ENCODE measurements at places on chromosomes 16 and 17.

DNA sequence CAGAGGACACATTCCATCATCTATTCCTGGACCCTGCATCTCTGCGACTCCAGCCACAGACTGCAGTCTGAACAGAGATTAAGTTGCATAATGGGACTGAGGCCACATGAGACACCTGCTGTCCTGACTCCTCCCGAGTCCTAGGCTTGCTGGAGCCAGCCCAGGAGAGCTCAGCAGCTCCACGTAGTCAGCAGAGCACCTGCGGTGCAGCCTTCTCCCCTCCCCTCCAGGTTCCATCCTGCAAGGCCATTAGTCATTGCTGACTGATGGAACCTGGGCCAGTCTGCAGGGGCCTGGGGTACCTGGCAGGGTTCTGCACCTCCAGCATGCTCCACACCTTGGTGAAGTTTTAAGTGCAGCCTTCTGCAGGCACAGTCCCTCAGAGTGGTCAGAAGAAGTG, 76.7 kb downstream of the PLD6 start:
- no peak for DNase-seq
- H3K27me3 ChIP-seq: no peaks in the 10 kb centered on the region
- H3K4me3 ChIP-seq: no peak overlapping the region
- peaks cover 8% of the 10 kb centered on the region for H3K4me1 ChIP-seq
- peaks cover 50% of the 10 kb centered on the region for H3K36me3 ChIP-seq

- no peaks in the 10 kb centered on the region for H3K27me3 ChIP-seq
- no peaks in the 10 kb centered on the region for H3K36me3 ChIP-seq
- H3K4me1 ChIP-seq: peaks cover 19% of the 10 kb centered on the region
- H3K4me3 ChIP-seq: no peak overlapping the region
Observed at GRCh38 chr16:27242868-27243590, 25.5 kb downstream of the NSMCE1 start.

- DNase-seq: no peak
- no peak overlapping the region for H3K4me3 ChIP-seq
- no peaks in the 10 kb centered on the region for H3K27me3 ChIP-seq
- H3K36me3 ChIP-seq: peaks cover 15% of the 10 kb centered on the region
Observed at GRCh38 chr16:13935408-13935807, 15.5 kb downstream of the ERCC4 start.

- H3K27me3 ChIP-seq: peaks cover 71% of the 10 kb centered on the region
- no peak overlapping the region for H3K27ac ChIP-seq
- no peak for DNase-seq
- H3K4me3 ChIP-seq: no peak overlapping the region
- peaks cover 5% of the 10 kb centered on the region for H3K36me3 ChIP-seq
Observed at GRCh38 chr16:66968847-66969246, 7.8 kb downstream of the CES3 start.

GRCh38 chr17:19291646-19292376, 54.6 kb downstream of the EPN2 start:
- no peak for DNase-seq
- no peaks in the 10 kb centered on the region for H3K4me1 ChIP-seq
- no peak overlapping the region for H3K27ac ChIP-seq
- H3K36me3 ChIP-seq: no peaks in the 10 kb centered on the region
- H3K27me3 ChIP-seq: no peaks in the 10 kb centered on the region

GRCh38 chr16:17038415-17038814, 432.3 kb downstream of the XYLT1 start:
- no peak for DNase-seq
- no peaks in the 10 kb centered on the region for H3K36me3 ChIP-seq
- no peak overlapping the region for H3K27ac ChIP-seq
- no peaks in the 10 kb centered on the region for H3K27me3 ChIP-seq
- H3K4me1 ChIP-seq: no peaks in the 10 kb centered on the region

GRCh38 chr16:29854520-29855100, 8.4 kb downstream of the CDIPT start:
- H3K4me3 ChIP-seq: no peak overlapping the region
- H3K27me3 ChIP-seq: no peaks in the 10 kb centered on the region
- H3K36me3 ChIP-seq: peaks cover 21% of the 10 kb centered on the region
- no peaks in the 10 kb centered on the region for H3K4me1 ChIP-seq

GRCh38 chr17:60167065-60167741, 17.4 kb downstream of the CA4 start:
- H3K4me3 ChIP-seq: no peak overlapping the region
- peaks cover 6% of the 10 kb centered on the region for H3K36me3 ChIP-seq
- H3K4me1 ChIP-seq: peaks cover 40% of the 10 kb centered on the region
- H3K27ac ChIP-seq: no peak overlapping the region
- H3K27me3 ChIP-seq: no peaks in the 10 kb centered on the region
- DNase-seq: no peak

DNA sequence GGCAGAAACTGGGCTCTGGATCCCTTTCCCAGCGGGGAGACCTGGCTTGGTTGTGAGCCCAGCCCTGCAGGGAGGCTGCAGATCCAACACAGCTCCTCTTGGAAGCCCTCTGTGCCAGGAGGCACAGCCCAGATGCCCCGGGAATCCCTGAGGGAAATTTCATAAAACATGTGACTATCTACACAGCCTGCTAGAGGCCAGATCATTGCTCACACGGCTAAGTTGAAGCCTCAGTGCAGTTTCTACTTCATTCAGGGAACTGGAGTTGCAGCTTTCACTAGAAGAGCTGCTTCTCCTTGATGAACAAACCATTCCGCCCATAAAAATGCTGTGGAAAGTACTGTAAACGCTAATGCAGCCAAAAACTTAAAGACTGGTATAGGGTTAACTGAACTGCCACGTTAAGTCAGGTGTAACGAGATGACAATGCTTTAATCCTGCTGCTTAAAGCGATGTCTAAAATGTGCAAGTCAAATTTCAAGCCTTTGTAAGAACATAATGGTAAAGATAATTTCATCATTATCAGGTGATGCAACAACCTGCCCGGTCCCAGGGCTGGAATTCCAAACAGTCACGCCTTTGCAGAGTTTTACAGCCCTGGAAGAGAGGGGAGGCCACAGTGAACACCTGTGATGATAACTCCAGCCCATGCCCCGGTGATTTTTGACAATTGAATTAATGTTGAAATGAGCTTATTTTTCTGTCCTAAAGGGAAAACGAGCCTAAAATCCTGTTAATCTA, 172.5 kb downstream of the ZFHX3 start:
- peaks cover 11% of the 10 kb centered on the region for H3K36me3 ChIP-seq
- peak overlapping the region; percentile 17 for H3K27ac ChIP-seq
- H3K4me3 ChIP-seq: no peak overlapping the region
- peaks cover 29% of the 10 kb centered on the region for H3K4me1 ChIP-seq

DNA sequence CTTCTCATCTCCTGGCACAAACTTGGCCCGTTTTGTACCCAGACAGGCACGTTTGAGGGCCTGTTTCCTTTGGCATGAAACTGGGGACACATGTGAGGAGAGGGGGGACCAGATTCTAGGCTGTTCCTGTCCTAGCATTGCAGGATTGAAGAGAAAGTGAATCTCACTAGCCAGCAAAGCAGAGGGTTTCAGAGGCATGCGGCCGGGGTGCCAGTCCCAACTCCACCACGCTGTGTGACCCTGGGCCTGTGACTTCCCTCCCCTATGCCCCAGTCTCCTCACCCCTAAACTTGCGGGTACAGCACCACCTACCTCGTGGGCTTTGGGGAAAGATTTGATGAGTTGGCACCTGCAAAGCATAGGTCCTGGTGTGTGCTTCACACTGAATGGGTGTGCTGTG, 53.5 kb upstream of the CIBAR2 start:
- DNase-seq: no peak
- H3K4me1 ChIP-seq: peaks cover 16% of the 10 kb centered on the region
- H3K36me3 ChIP-seq: no peaks in the 10 kb centered on the region
- H3K4me3 ChIP-seq: no peak overlapping the region
- peaks cover 88% of the 10 kb centered on the region for H3K27me3 ChIP-seq
- no peak overlapping the region for H3K27ac ChIP-seq

DNA sequence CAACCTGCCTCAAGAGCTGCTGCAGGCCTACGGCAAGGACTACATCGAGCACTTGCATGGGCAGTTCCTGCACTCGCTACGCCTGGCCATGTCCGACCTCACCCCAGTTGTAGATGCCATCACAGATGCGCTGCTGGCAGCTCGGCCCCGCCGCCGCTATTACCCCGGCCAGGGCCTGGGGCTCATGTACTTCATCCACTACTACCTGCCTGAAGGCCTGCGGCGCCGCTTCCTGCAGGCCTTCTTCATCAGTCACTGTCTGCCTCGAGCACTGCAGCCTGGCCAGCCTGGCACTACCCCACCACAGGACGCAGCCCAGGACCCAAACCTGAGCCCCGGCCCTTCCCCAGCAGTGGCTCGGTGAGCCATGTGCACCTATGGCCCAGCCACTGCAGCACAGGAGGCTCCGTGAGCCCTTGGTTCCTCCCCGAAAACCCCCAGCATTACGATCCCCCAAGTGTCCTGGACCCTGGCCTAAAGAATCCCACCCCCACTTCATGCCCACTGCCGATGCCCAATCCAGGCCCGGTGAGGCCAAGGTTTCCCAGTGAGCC, 5.8 kb downstream of the HSD11B2 start:
- DNase-seq: no peak
- H3K4me3 ChIP-seq: no peak overlapping the region
- no peaks in the 10 kb centered on the region for H3K27me3 ChIP-seq
- H3K27ac ChIP-seq: no peak overlapping the region

GRCh38 chr16:15538507-15538906, 104.1 kb downstream of the BMERB1 start:
- no peaks in the 10 kb centered on the region for H3K4me1 ChIP-seq
- peaks cover 30% of the 10 kb centered on the region for H3K27me3 ChIP-seq
- no peaks in the 10 kb centered on the region for H3K36me3 ChIP-seq
- no peak for DNase-seq

- peaks cover 36% of the 10 kb centered on the region for H3K36me3 ChIP-seq
- no peak overlapping the region for H3K27ac ChIP-seq
- no peaks in the 10 kb centered on the region for H3K27me3 ChIP-seq
- no peak overlapping the region for H3K4me3 ChIP-seq
- peaks cover 12% of the 10 kb centered on the region for H3K4me1 ChIP-seq
Observed at GRCh38 chr16:68313116-68313515, 2.3 kb downstream of the PRMT7 start.

GRCh38 chr16:50598936-50599361, 50.8 kb downstream of the NKD1 start:
- no peaks in the 10 kb centered on the region for H3K4me1 ChIP-seq
- H3K27me3 ChIP-seq: peaks cover 97% of the 10 kb centered on the region
- H3K4me3 ChIP-seq: no peak overlapping the region
- no peaks in the 10 kb centered on the region for H3K36me3 ChIP-seq

DNA sequence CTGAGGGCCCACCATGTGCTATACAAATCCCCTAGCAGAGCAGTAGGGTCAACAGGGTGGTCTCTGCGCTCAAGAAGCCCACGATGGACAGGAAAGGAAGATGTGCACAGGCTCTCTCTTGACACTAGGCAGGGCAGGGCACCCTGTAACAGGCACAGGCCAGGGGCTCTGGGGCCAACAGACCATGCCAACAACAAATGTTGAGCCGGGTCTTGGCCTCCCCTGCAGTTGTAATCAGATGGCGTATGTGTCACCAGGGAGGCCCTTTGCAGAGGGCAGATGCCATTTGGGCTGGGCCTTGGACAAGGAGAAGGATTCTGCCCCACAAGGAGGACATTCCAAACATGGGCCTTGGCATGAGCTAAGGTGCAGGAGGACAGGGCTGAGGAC, 5.3 kb downstream of the TRPV1 start:
- H3K36me3 ChIP-seq: no peaks in the 10 kb centered on the region
- H3K4me3 ChIP-seq: no peak overlapping the region
- H3K4me1 ChIP-seq: no peaks in the 10 kb centered on the region
- H3K27me3 ChIP-seq: no peaks in the 10 kb centered on the region
- DNase-seq: no peak

- no peaks in the 10 kb centered on the region for H3K27me3 ChIP-seq
- H3K4me3 ChIP-seq: no peak overlapping the region
- DNase-seq: no peak
- H3K27ac ChIP-seq: no peak overlapping the region
- peaks cover 45% of the 10 kb centered on the region for H3K4me1 ChIP-seq
- H3K36me3 ChIP-seq: peaks cover 14% of the 10 kb centered on the region
Observed at GRCh38 chr16:69399361-69399760, 13.6 kb upstream of the TERF2 start.

GRCh38 chr17:31537565-31538011, 146.1 kb downstream of the RAB11FIP4 start:
- H3K4me3 ChIP-seq: no peak overlapping the region
- no peak overlapping the region for H3K27ac ChIP-seq
- no peaks in the 10 kb centered on the region for H3K27me3 ChIP-seq

GRCh38 chr16:82116535-82116934, 53.5 kb downstream of the MPHOSPH6 start:
- DNase-seq: no peak
- H3K4me3 ChIP-seq: no peak overlapping the region
- H3K4me1 ChIP-seq: peaks cover 9% of the 10 kb centered on the region
- no peaks in the 10 kb centered on the region for H3K27me3 ChIP-seq
- H3K36me3 ChIP-seq: no peaks in the 10 kb centered on the region

DNA sequence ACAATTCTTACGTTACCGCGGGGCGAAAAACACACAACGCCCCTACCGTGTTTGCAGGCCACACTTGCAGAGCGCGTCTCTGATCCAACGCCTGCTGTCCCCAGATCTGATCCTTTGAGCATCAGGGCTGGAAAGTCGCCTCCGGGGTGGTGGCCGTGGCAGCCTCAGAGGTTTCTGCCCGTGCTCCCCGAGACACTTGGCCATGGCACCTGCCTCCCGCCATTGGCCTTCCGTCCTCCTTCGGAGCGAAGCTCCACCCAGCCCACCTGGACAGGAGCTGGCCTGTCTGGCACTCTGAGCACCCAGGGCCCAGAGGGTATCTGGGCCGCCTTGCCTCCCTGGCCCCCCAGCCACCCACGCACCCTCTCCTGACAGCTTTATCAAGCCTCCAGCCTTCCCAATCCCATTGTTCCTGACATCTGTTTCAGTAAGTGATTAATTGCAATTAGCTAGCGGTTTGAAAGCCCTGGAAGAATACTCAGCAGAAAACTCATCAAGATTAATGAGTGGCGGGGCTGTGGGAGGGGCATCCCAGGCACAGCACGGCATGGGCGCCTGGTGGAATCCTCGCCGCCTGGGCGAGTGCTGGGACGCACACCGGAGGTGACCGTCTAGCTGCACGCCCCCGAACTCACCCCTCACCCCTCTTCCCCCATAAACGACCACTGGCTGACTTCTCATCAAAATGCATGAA, 181.5 kb upstream of the GSE1 start:
- H3K36me3 ChIP-seq: no peaks in the 10 kb centered on the region
- H3K4me1 ChIP-seq: peaks cover 8% of the 10 kb centered on the region
- H3K27ac ChIP-seq: no peak overlapping the region
- peaks cover 74% of the 10 kb centered on the region for H3K27me3 ChIP-seq

DNA sequence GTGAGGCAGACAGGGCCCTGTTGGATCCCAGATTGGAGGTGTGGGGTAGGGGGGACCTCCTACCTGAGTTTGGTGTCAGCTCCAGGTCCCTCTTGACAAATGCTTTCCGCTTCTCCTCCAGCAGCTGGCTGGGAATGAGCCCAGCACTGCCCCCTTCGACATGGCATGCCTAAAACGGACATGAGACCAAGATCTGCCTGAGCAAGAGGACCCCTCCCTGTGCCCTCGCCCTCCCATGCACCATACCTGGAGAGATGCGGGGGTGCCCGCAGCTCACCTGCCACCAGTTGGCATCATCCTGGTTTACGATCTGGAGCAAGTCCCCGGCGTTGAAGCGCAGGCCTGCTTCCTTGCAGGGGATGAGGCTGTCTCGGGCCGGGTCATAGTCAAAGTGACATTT, 26.2 kb downstream of the MPP2 start:
- DNase-seq: no peak
- peaks cover 8% of the 10 kb centered on the region for H3K4me1 ChIP-seq
- H3K27ac ChIP-seq: no peak overlapping the region
- peaks cover 43% of the 10 kb centered on the region for H3K27me3 ChIP-seq
